Stimulated activated naive CD8-positive, alpha-beta T cell treated with anti-CD3 and anti-CD28 coated beads, Interleukin-15, Interleukin-2, amounts not matched to agents 100 U/mL and 50 U/mL, for 24 hours (primary cell): ENCODE measurements at places on chromosomes 6 and 20.

DNA sequence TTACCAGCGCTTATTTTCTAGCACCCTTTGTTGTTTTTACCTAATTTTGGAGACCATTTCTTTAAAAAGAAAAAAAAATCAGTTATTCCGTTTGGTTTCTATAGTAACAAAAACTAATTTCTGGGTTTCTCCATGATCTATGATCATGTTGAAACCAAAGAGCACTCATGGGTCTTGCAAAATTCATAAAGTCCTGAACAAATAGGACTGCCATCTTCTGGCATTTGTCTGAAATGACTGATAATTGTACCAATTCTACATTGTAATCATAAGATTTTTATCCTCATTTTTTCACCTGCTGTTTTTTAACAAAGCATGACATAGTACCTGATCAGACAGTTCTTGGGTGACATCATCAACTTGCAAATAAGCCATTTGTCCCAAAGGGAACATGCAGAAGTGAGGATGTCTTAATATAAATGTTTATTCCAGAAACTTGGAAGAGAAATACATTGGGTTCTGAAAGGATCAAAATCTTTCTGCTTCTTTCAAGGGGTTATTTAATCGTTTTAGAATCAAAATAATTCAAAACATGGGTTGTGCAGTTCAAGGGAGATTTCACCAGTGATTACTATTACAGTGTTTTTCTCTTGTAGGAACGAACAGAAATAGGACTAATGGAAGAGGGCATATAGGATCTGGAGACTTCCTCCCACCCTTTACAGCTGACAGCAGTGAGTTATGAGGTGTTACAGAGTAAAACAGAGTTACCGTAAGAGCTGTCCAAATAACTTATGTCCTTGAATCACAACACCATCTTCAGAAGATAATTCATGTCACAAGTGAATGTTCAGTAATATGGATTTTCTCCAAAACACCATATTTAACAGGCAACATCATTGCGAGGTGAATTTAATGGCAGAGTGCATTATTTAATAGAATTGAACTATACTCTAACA is 87.1 kb upstream of the GJE1 start:
- DNase-seq: no peak

- no peak for DNase-seq
These were observed 233.7 kb upstream of the SPTLC3 start for GRCh38 chr20:12775041-12775440.

GRCh38 chr6:17580518-17581048 is 19.5 kb upstream of the FAM8A1 start:
- DNase-seq: peak; percentile 30

DNA sequence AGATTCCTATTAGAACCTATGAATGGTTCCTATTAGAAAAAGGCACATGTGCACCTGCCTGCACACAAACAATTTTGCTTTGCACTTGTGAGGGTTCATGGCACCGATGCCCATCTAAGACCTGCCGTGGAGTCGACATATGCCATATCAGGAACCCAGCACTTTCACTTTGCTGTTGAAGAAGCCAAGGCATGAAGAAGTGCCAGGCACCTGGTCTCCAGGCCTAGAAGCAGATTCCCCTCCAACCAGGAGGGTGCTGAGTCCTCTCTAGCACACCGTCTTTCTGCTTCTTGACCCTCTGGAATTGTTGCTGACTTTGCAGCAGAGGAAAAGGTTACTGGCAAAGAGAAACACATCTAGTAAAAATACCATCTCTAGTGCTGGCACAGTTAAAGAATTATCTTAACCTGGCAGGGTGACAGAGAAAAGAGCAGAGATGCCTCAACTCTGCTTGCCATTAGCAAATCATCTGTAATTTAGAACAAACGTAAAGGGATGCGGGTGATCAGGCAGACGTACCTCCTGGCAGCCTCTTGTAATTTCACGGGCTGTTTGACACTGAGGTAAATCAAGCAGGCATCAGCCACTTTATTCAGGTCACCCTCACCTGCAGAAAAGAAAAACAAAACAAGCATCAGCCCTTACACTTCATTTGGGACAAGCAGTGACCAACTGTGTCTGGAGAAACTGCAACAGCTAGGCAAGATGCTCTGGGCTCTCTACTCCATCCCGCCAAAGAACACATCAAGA is 37.2 kb downstream of the TTI1 start:
- no peak for DNase-seq

DNA sequence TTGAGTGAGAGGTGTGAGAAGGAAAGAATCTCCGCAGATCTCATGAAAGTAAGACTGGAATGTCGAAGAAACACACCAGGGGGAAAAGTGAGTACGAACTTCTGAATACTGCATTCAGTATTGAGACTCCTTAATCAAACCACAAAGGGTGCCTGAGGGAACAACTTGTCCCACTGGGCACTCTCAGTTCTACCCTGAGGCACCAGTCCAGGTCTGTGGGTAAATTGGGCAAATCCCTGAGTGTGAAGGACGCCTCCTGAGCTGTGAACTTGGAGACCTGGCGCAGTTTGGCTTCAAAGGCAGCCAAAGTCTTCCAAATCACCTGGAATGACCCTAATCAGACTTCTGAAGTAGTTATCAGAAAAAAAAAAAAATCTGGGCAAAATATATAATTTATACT is 329.7 kb downstream of the BTBD9 start:
- no peak for DNase-seq

DNA sequence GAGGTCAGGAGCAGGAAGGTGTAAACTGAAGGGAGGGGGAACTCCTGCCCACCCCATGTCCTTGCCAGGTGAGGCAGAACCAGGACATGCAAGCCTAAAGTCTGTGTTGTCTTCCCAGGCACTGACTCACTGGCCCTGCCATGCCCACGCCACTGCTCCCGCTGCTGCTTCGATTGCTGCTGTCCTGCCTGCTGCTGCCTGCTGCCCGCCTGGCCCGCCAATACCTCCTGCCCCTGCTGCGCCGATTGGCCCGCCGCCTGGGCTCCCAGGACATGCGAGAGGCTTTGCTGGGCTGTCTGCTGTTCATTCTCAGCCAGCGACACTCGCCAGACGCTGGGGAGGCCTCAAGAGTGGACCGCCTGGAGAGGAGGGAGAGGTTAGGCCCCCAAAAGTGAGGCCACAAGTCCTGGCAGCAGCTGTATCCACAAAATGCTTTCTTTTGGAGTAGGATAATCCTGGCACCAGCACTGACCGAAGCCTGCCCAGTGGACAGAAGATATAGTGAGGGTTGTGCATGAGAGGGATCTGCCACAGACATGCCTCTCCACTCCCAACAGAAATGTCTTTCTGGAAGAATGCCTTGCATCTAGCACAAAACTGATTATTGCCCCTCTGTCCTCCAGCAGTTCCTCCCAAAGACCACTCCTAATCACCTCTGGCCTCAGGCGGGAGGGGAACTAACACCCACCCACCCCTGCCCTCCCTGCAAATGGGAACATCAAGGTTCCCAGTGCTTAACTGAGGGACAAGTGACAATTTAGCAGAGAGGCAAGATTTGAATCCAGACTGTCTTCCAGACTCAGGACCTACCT is 812 bp downstream of the MYMX start:
- no peak for DNase-seq
